ENCODE measurements at places on chromosomes 2 and 18.

- no peak for DNase-seq
Measured at GRCh38 chr2:47850198-47850597, 56.1 kb downstream of the FBXO11 start.

- peak; percentile 29 for DNase-seq
Measured at GRCh38 chr18:26549263-26550094, 1.1 kb upstream of the KCTD1 start.

- no peak for DNase-seq
Measured at GRCh38 chr2:135931776-135932443, 53.5 kb downstream of the DARS1 start.

GRCh38 chr18:79396431-79397246, 909 bp downstream of the NFATC1 start:
- DNase-seq = no peak

DNA sequence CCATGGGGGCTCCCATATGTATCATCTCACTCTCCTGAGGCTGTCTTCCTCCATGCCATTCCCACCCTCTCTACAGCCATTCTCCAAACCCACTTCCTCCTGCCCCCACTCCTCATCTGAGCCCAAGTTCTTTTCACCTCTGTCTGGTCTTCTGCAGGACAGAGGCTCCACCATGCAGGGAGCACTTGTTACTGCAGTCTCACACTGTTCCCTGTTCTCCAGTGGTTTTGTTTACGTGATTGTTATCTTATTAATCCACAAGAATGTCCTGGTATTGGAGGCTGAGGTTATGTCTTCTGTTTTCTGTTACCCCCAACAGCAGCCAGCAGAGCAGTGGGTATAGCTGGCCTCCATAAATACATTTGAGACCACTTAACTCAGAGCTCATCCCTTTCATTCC, 51.4 kb downstream of the PAX8 start:
- DNase-seq = no peak

DNA sequence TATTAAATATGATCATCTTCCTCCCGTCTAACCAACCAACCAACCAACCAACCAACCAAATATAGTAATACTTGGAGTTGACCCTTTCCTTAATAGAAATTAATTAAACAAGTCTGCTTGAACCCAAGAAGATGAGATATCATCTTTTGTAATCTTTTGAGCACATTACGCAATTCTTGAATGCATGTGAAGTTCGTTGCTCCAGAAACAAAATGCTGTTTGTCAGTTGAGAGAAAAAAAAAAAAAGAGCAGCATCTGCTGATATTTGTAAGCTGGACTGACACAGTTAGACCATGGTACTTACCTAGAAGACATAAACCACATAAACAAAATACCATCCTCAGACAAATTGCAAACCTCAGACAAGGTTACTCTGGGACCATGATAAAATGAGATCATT, 9.2 kb upstream of the SERPINB2 start:
- no peak for DNase-seq

DNA sequence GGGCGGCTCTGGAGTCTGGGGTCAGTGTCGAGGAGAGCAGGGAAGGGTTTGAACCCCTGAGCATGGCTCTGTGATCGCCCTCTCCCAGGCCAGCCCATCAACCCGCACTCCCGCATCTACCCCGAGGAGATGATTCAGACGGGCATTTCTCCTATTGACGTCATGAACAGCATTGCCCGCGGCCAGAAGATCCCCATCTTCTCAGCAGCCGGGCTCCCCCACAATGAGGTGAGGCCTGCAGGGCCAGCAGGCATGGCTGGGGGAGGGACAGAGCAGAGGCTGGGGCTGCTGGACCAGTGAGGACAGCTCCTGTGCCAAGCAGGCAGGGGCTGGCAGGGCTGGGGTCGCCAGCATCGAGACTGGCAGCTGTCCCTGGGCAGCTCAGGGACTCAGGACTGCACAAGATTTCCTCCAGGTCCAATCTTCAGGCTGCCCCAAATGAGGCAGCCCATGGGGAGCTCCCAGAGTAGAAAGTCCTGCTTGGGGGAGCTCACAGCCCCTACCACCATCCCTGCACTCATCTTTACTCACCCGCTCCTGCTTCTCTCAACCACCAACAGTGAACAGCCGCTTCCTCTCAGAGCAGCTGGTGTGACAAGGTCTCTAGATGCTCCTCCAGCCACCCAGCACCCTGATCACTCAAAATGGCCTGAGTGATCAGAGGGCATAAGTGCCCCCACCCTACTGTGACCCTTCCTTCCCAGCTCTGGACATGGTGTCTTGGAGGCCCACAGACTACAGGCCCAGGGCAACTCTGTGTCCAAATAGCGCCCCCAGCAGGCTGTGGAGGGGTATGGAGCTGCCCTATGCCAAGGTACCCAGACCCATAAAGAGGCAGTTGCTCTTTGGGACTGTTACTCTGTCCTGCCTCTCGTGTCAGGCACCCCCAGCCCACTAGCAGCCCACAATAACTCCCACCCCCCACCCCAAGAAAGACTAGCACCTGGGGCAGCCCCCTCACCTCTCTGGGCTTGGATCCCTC, 18.3 kb upstream of the ANKRD53 start:
- no peak for DNase-seq

DNA sequence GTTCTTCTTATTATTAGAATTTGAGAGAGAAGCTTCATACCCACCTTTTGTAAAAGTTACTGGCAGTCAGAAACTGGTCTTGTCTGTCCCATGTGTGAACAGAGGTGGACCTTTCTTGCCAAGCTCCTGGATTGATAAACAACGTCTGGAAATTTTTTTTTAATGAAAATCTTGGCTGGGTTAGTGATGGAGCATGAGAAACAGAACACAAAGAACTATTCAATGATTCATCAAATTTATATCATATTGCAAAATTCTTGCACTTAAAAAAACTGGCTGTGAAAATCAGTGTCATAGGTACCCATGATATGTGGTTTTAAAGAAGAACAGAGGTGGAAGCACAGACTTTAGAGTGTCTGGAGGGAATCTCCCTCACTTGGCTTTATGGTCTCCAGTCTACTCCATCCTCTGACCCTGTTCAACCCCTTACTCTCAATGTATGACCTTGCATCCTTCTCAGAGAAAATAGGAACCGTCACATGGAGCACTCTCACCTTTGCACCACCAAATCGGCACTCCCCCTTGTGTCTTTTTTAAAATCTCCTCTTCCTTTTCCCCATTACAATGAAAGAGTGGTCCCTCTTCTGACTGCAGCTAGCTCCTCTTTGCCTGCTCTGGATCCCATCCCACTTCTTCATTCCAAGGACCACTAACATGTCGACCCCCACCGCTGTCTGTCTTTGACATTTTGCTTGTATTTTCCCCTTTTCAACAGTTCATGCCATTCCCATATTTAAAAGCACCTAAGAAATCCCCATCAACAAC, 58.2 kb downstream of the COPS8 start:
- DNase-seq = no peak

DNA sequence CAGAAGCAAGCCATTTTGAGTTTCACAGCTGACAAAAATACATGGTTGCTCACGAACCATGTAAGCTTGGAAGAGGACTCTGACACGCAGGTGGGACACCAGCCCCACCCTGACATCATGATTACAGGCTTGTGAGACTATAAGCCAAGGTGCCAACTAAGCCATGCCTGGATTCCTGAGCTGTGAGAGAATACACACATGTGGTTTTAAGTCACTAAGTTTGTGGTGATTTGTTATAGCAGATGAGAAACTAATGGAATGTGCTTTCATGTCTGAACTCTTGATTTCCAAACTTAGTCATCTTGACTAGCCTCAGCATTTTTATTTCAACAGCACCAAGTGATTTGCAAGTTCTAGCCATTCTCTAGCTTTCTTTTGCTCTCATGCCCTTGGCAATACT, 676.1 kb upstream of the CELF4 start:
- DNase-seq = no peak

DNA sequence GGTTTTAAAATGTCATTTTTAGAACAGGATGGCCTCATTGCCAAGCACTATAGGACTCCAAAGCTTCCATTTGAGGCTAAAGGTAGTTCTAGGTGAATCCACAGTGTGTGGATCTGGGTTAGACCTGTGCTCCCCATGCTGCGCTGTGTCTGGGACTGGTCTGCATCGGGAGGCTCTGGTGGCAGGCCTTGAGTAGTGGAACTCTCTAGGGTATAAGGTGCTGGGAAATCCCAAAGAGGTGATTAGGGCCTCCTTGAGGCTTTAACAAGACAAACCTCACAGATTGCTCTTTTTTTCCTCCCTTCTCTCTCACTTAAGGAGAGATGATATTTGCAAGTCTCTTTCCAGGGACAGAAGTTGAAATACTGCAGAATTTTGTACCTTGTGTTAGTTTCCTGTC, 9.3 kb downstream of the SEC11C start:
- DNase-seq = no peak

DNA sequence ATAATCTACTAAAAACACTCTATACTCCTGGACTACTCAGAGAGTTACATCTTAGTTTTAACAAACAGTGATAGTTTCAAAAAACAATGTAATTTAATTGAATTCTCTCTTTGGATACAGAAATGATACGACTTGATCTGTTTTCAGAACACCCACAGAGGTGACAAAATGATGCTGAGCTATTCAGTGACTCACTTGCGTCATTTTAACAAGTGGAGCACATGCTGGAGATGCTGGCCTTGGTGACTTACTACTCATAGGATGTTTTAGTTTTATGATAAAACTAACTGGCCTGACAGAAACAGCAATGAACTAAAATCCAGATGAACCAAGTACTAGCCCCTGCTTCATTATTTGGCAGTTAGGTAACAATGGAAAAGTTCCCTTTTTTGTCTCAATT, 101.3 kb upstream of the ITGB6 start:
- no peak for DNase-seq

DNA sequence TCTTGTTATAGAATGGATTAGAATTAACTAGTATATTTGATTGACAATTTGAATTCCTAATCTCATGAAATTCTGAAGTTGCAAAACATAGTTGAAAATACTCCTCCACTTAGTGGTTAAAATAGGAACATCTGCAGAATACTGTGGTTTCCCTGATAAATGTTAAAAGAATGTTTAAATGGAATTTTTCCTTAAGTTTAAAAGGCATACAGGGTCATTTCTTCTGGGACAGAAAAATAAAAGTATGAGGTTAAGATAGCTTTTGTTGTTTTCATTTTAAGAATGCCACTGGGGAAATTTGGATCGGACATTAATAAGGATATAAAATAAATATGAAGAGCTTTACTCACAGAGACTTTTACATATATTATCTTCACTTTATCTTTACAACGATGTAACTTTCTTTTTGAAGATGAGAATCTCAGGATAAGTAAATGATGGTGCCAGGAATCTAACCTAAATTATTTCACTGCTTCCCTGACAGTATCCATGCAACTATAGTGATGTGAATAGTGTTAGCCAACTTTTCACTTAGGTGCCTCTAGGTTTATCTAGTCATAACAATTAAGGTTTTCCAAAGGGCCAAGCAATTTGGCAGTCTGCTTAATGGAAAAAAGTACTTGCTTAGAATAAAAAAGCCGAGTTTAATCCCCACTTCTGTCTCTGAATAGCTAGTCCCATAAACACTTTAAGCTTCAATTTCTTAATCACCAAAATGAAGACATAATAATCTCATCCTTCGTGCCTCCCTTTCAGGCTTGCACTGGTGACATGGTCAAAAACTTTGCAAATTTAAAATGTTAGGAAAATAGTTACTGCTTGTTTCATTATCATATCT, 151.8 kb upstream of the STK17B start:
- no peak for DNase-seq

- DNase-seq = no peak
Measured at GRCh38 chr2:202098291-202098690, 25.2 kb downstream of the KIAA2012 start.

DNA sequence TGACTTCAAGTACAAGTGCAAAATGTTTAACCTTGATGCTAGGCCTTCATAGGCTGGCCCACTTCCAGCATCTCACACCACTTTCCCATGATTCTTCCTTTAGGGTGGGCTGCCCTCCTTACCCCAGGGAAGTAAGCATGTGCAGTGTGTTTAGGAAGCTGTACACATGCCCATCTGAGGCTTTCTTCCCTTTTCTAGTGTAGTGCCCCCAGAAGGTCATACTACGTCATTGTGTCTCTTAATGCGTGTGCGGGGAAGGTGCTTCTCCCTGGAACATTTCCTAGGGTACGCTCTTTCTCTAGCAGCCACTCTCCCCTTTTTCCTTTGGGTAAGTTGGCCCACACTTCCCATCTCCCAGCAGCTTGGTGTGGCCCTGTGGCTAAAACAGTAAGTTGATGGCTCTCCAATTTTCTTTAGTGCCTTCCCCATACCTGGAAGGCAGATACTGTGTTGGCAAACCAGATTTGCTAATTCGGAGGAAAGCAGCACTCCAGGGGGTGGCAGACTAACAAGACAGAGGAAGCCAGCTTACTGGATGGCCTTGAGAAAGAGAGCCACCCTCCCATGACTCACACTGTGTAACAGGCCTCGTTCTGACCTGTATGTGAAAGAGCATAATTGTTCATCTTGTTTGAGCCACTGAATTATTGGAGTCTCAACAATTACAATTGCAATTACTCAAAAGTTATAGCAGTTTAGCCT, 1.1 kb upstream of the SULT6B1 start:
- no peak for DNase-seq

- DNase-seq = no peak
Measured at GRCh38 chr18:22536558-22536957, 118.8 kb upstream of the CTAGE1 start.

GRCh38 chr18:13611601-13612195, 114.7 kb downstream of the FAM210A start:
- no peak for DNase-seq

DNA sequence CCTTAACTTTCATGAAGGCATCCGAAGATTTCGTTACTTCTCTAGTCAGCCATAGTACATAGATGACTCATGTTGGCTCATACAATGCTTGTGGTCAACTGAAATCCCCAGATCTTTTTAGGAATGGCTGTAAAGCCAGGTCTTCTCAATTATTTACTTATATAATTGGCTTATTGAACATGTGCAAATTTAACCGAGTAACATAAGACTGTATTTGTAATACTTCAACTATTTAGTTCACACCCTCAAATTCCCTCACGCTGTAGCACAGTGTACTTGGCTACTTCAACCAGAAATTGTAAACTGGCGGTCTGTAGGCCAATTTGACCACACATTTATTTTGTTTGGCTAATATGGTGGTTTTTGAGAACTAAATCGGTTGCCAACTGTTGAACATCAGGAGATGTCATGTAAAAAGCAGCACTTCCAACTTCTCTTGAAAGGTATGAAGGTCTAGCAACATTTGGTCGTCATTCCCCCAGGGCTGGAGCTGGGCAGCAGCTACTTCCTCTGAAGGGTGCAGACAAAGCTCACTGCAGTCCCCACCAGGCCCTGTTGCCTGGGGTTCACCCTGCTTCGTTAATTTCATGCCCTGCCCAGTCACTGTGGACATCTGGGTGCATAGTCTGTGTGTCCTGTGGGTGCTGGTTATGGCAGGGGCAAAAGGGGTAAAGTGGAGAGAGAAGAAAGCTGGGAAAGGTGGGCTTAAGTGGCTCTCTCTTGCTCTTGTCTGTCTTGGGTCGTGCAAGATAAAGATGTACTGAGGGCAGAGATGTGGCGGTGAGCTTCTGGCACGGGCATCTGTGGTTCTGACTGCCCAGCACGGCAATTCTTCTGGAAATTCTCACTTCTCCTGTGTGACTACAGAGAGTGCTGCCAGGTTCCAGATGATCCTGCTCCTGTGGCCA, 3.2 kb upstream of the SH3RF3 start:
- no peak for DNase-seq

GRCh38 chr2:134973241-134974138, 54.9 kb downstream of the CCNT2 start:
- no peak for DNase-seq

Measured in GM19239 (cell line).